Epithelial cell of esophagus (primary cell): ENCODE measurements at places on chromosomes 2 and 18.
A peak's percentile ranks its signal among the peaks of the same experiment; 100 is the strongest.

- no peak for DNase-seq
These were observed 1041.2 kb upstream of the ZEB2 start for GRCh38 chr2:145561152-145561551.

DNA sequence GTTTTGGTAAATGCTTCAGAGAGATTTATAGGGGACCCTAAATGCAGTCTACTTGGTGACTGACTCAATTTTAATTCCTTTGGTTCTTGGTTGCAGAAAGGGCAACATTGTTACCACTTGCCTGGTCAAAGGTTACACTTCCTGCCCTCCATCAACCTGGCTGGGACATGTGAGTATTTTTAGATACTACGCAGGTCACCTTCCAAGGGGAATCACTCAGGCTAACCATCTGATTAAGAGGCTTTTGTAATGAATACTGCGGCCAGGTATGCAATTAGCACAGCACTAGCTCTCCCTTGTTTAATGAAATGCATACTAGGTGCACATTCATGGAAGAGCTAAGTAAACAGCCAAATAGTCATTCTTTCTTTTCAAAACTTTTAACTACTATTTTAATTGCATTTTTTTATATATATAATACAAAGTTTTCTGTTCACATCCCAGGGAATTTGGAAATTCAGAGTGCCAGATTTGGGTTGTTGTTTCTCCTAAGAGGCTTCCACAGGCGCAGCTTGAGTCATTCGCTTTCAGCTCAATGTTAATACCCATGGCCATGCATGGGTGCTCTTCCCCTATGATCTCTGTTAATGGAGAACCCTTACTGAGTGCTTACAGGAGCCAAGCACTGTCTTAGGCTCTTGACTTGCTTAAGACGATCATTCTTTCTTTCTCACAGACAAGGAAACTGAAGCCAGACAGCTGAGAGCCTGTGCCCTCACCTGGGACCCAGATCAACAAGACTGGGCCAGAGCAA lies 152.2 kb downstream of the MTX2 start:
- peak; percentile 18 for DNase-seq

- DNase-seq = no peak
These were observed 103.3 kb upstream of the KLF7 start for GRCh38 chr2:207269038-207269437.

GRCh38 chr2:46999084-46999483 lies 83.5 kb upstream of the MCFD2 start:
- DNase-seq = no peak

DNA sequence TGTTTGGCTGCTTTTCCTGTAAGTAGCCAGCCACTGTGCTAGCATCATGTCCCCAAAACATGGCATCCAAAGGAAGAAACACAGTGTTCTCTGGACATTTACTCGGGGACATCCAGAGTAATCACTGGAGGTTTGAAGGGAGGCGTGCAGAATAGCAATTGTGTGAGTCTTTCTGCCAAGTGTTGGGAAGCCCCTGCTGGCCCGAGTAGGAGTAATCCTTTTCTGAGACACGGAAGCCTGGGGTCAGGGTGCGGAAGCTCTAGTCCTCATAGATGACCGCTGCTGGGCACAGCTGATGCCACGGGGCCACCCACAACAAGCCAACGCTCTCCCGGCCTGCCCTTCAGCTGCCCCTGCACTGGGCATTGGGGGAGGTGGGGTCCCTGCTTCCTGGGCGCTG lies 24.8 kb upstream of the HDAC4 start:
- DNase-seq = no peak

GRCh38 chr2:152505495-152505906 lies 170.5 kb downstream of the FMNL2 start:
- peak; percentile 59 for DNase-seq

DNA sequence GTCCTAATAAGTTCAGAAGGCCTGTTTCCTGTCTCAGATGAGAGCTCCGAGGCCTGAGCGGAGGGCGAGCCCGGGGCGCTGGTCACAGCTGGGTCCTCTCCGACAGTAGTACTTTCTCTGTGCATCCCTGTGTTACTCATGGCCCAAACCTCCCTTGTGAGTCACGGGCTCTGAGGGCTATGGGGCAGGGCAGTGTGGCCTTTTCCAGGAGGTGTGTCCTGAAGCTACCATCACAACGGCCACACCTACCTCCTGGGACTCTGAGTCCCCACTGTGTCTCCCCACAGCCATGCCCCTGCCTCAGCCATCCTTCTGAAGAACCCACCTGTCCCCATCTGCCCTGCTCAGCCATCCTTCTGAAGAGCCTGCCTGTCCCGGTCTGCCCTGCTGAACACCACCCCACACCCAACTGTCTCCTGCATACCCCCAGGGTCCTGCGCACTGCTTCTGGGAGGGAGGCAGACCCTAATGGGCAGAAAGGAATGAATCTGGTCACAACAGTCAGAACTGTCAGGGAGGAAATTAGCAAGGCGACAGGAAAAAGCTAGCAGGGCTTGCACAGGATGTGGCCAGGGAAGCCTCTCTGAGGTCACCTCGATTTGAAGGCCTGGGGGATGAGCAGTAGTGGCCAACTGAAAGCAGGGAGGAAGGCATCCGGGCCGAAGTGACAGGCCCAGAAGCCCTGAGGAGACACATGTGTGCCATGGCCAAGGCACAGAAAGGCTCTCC lies 145.4 kb upstream of the RIOK3 start:
- peak; percentile 46 for DNase-seq

- no peak for DNase-seq
These were observed 31.7 kb upstream of the CERS6 start for GRCh38 chr2:168424112-168424951.

DNA sequence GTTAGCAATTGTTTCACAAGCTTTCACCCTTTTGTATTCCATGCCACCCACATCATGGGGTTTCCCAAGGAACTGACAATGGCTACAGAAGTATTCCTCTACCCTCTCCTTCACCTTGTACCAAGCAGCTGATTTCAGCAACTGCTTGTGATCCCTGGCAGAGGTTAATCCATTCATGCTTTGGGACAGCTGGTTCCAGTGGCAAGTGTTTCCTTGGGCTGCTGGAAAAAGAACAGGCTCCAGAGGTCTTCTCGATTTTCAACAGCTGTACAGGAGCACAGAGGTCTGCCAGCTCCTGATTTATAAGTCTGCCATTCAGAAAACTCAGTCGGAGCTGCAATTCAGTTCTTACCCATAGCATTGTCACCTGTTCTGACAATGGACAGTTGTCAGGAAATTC lies 239.2 kb upstream of the CWC22 start:
- DNase-seq = no peak

GRCh38 chr2:128363934-128364361 lies 45.3 kb upstream of the HS6ST1 start:
- no peak for DNase-seq

GRCh38 chr2:55163941-55164390 lies 68.1 kb downstream of the CLHC1 start:
- DNase-seq = peak; percentile 43

- DNase-seq = peak; percentile 59
These were observed 75.3 kb upstream of the MGAT4A start for GRCh38 chr2:98806236-98806697.

GRCh38 chr2:183349091-183349490 lies 224.8 kb downstream of the NUP35 start:
- DNase-seq = no peak
